Forelimb muscle (tissue), 1 donor: ENCODE measurements at places on chromosomes 4 and X. TPM values are rescaled to one million over a fixed set of nuclear protein-coding genes. Genes with fewer than 3 reads are reported as not detected.

- no peak for DNase-seq
These were observed 99.9 kb downstream of the DDX60 start for GRCh38 chr4:168218645-168219044.

DNA sequence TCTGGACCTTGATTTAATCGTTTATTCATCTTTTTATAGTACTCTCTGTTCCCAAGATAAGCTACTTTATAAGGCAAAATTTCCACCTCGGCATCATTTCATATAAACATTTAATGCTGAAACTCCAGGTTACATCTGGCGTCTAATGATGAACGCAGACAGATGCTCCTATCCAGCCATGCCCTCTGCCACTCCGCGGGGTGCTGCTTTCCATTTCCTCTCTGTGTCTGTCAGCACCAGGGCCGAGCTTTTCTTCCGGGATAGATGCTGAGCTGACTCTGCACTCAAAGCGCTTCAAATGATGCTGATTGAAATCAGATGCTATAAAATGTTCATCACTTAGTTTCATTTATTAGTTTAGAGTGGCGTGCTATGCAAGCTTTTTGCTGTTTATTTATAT is 80.5 kb upstream of the HELT start:
- DNase-seq: no peak

AFF2 gene
- polyA plus RNA-seq: 0.66 TPM

DNA sequence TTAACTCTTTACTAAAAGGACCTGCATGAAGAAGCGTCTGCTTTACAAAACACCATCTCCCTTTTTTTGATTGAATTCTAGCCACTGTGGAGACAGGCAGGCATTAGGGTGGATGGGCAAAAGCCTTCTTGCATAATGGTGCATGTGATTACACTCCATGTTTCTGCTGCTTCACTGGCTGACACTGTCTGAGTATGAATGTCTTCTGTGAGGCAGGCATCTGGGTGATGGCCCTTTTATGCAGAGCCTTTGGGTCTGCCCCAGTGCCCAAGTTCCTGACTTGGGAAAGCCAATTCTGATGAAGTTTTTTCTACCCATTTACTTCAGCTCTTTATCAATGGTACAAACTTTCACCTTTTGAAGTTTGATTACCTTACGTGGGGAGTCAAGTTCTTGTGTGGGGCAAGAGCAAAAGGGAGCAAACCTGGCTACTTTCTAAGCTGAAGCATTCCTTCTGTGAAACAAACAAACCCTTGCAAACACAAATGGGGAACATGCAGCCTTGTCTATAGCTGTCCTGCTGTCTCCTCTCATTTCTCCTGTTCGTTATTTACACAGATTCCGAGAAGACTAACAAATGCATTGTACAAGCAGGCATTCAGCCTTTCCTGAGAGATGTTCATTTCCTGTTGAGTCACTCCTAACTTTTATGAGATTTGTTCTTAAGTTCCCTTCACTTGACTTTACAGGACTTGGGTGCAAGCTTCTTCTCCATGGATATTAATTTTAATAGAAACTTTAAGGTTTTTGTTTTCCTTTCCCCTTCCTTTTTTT is 301.9 kb downstream of the TLL1 start:
- DNase-seq: no peak

DNA sequence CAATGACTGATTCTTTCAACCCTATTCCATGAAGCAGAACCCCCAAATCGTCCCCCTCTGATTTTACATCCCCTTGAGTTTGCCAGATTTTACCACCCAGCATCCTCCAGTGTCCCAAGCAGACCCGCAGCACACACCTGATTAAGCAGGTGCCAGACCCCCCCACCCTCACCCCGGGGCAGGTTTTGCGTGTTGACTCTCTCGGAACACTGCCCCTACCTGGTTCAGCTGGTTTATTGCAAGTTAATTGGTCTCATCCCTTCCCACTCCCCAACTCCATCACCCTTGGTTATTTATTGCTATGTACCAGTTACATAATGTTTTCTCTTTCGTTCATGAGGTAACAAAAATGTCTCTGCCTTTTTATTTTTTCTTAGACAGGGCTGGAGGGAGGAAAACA is 258.4 kb downstream of the BCOR start:
- DNase-seq: no peak

DNA sequence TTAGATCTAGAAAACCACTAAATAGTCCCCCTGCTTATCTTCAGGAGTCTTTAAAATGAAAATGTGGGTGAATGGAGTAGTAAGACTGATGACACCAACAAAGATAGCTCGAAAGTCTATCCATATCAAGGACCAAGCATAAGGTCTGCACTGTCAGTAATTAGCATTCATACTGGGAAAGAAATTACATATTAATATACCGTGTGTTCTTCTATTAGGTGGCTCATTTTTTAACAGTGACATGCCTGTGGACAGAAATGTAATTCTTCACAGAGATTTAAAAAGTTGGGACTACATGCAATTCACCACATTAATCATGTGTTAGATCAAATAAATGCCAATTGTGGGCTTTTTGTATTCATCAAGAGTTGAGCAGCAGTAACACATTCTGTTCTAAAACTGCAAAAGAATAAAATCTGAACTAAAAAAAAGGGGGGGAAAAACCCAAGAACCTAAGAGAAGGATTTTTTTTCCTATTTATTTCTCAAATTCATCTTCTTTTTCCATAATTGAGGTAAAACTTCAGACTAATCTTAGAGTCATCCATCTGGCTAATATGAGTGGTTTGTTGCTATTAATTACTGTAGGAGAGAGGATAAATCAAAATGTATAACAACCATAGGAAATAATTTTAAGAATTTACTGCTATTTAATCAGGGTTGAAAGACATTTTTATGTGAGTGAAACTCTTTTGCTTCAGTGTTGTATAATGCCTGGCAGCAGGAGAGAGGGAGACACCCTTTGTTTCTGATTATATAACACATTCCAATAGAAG is 386.7 kb upstream of the IGFBP7 start:
- no peak for DNase-seq

DNA sequence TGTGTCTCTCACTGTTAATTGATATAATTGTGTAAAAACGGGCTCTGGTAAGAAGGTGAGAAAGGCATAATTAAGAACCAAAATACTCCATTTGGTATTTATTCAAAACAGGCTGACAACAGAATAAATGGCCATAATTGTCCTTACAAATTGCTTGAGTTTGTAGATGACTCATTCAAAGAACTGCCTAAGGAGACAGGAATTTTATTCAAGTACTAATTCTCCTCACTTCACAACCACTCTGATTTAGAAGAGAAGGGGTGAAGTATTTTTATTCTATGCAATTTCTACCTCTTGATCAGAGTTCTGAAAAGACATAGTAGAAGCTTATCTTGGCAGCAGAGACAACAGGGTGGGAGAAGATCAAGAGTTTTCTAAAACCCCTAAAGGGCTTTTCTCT is 43.1 kb downstream of the ATP11C start:
- no peak for DNase-seq

ANKRD37 gene
- polyA plus RNA-seq: 27.1 TPM

GRCh38 chrX:119997570-119997969 is 54.0 kb upstream of the NKAP start:
- no peak for DNase-seq

GRCh38 chr4:90082449-90082848 is 44.7 kb upstream of the CCSER1 start:
- no peak for DNase-seq

USP17L18 gene
- polyA plus RNA-seq: not detected

CT45A1 gene
- polyA plus RNA-seq: 0.24 TPM

GRCh38 chr4:13559413-13559812 is 15.1 kb upstream of the NKX3-2 start:
- DNase-seq: no peak

HHIP gene
- polyA plus RNA-seq: 3.9 TPM

- no peak for DNase-seq
These were observed 419.9 kb upstream of the SLIT2 start for GRCh38 chr4:19831644-19832285.

DNA sequence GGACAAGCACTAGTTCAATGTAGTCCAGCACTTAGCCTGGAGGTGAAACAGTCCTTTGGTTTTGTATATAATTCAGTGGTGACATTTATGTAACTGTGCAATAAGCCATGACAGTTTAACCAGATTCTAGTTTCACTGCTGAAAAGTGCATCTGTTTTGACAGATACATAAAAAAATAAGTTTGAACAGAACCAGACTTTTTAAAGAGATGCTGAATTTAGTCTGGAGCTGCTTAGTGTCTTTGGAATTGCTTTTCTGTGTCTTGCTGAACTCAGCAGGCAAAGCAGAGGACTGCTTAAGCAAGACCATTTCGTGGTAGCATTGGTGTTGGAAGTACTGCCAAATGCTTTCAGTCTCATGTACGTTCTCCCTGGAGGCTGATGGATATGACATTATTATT is 393.5 kb downstream of the MAPK10 start:
- DNase-seq: no peak

DNA sequence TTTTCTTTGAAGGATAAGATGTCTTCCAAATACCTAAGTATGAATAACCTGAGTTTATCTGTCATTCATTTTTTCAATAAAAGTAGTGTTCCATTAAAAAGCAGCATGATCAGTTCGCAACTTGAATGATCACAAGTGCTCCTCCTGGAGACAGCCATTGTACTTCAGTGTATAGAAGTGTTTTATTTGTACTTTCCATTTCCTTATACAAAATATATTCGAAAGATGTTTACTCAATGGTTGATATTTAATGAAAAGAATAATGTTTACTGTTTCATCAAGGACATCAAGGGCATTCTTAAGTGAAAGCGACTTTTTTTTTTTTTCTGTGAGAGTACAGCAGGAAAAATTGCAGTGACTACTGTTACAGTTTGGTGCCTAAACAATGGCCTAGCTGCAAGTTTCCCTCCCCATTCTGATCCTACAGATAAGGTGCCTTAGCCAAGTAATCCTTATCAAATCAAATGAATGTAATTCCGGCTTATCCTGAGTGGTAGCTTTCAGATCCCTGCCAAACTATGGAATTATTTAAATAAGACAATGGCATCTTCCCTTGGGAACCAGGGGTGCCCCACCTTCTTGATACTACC is 69.0 kb upstream of the IL15 start:
- no peak for DNase-seq

DNA sequence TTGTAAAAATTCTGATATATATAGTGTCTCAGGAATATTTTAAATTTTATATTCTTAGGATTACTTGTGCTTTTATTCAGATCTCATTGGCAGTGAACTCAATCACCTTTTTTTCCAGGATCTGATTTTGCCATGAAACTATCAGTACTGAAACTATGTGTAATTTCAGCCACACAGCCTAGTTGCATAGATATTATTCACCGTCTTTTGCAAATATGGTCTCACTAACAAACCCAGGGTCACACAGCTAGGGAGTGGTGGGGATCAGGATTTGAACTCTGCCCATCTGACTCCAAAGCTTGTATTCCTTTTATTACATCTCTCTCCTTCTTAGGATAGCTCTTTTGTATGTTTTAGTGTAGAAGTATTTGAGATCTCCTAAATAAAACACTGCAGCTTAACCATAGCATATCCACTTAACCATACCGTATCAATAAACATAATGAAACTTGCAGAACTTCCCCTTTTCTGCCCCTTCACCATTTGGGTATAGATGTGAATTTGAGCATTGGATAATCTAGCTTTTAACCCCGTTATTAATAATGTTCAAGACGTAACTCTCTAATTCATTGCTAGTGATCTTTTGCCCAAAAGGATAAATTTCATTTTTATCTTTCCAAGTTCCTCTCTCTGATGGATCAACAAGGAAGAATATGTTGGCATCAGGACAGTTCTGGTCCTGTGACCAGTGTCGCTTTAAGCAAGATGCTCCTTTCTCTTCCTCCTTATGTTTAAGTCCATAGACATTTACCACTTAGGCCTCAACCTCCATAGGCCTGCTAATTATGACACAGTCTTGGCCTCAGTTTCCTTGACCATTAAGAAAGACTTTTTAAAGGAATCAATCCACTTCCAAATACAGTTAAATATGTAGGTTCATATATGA is 74.6 kb downstream of the RAPGEF2 start:
- no peak for DNase-seq

GRCh38 chr4:108166038-108166437 is 2.7 kb downstream of the LEF1 start:
- DNase-seq: no peak

DNA sequence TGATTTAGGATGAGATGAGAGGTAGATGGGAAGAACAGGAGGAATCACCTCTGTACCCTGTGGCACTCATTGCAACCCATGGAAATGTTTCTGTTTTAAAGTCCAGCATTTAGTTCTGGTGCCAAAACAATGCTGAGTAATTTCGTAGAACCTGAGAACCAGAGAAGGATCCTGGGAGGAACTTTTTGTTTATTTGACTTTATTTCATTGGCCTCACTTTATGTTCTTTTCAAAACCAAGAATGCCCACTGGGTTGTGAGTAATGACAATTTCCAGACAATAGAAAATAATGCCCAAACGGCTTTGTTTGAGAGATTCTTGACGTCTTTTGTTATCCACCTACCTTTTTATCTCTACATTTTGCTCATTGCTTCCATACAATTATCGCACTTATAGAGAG is 111.3 kb downstream of the SHROOM3 start:
- no peak for DNase-seq

ASB11 gene
- polyA plus RNA-seq: 12.2 TPM

DNA sequence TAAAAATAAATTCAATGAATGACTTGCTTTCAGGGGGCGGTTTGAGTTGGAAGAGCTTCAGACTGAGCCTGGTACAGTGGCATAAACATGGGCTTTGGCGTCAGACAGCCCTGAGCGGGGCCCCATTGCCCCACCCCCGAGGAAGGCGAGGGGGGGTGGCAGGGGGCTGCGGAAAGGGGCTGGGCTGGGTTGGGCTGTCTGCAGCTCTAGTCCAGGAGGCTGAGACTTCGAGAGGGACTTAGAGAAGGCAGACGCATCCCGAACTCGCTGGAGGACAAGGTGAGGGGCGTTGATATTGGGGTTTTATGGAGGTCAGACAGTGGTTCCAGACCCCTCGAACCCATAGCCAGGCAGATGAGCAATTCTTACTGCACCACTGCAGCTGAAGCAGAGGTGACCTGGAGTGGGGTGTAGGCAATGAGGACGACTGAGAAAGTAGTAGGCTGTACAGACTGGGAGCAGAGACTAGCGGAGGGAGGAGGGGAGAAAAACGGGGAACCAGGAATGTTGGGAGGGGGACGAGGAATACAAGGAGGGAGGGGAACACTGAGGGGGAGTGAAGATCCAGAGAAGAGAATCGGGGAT is at the start of gene MAGED2:
Gene MAGED2, plus strand, starts transcription at position 222 of the 585 bp plus-strand sequence. CDS start 1,587 bp downstream, outside the sequence.
- DNase-seq: peak; percentile 22

GYPB gene
- polyA plus RNA-seq: 2.5 TPM

DNA sequence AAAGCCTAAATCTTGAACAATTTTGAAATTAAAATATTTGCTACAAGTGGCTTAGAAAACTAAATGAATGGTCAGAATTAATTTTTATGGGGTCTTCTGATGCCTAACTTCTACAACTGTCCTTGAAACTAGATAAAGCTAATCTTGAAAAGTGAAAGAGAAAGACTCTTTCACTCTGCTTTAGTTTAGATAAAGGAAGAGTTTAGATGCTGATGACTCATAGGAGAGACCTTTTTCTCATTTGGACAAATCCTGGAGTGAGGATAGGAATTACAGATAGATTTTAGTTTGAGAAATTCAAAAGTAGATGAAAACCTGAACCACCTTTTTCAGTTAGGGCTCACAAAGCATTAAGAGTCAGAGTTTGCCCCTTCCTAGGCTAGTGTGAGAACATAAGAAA is 342.3 kb upstream of the GRID2 start:
- no peak for DNase-seq

AMBN gene
- polyA plus RNA-seq: not detected
